ENCODE measurements at places on chromosomes 2 and 18.

- DNase-seq: no peak
Measured at GRCh38 chr2:186695081-186695756, 1.4 kb downstream of the FAM171B start.

DNA sequence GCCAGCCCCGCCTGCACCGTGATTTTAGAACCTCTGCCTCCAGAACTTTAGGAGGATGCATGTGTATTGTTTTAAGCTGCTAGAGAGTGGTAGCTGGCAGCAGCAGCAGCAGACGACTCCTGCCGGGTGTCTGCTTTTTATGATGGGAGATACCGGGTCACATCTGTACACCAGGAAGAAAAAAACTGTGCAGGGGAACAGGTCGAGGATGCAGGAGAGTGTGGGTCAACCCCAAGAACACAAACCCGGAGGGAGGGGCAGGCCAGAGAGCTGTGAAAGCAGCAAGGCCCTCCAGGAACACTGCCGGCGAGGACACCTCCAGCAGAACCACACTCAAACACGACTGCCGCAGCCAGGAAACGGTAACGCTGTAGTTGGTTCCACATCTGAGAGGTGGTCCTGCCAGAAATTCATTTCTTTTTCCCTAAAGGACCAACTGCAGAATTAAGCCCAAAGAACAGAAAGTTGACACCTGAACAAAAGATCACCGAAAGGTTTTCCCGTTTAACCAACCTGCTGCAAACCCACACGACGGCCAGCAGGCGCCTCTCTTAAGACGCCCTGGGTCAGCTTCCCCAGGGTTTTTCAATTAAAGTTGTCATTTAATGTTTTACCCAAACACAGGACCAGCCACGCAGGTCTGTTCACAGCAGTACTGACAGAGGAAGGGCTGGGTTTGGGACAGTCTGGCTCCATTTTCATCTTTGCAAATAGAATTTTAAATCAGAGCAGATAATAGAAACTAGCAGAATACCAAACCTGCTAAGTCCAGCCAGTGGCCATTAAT, 60.5 kb downstream of the NDUFA10 start:
- DNase-seq: no peak

DNA sequence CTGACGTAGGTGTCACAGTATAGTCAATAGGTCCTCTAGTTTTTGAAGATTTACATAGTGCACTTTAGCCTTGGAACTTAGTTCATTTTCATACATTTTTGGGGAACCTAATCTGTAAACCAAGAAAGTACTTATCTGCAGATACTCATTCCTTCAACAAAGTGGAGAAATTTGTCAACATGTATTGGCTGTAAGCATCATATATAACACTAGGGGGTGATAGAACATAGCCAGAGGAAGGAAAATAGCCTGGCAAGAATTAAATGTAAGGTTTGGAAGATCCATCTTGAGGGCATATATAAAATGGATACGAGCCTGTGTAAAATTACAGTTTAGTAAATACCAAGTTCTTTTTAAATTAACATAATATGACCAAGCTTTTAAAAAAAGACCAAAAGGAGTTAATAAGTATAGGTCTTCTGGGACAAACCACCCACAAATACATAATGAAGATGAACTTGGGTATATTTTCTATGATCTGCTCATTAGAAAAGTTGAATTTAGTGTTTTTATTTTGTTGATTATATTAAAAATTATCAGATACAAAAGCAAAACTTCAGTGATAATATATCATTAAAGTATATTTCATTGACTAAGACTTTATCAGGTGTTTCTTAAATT, 18.2 kb downstream of the RPL37A start:
- no peak for DNase-seq

GRCh38 chr2:65583061-65583460, 150.7 kb upstream of the SPRED2 start:
- no peak for DNase-seq

GRCh38 chr2:42127425-42128424, 41.4 kb upstream of the EML4 start:
- no peak for DNase-seq

GRCh38 chr2:201433394-201433995, 17.8 kb downstream of the TRAK2 start:
- DNase-seq: no peak

- no peak for DNase-seq
Measured at GRCh38 chr2:124088616-124089015, 63.5 kb downstream of the CNTNAP5 start.

All from activated CD4-positive, CD25-positive, alpha-beta regulatory T cell treated with anti-CD3 and anti-CD28 coated beads, Interleukin-2, amount 50 U/mL, for 72 hours (primary cell).